NCI-H460 (cell line): ENCODE measurements at places on chromosomes 2 and 18. TPM values are rescaled to one million over a fixed set of nuclear protein-coding genes. Genes with fewer than 3 reads are reported as not detected.

ASPRV1 gene
- total RNA-seq: 0.12 TPM in 1 of 2 replicates, not detected in the other

CRYBA2 gene
- not detected in 2 replicates for total RNA-seq

PNKD gene
- total RNA-seq: 21.6 and 28.4 TPM in 2 replicates

STARD6 gene
- 0.46 and 0.57 TPM in 2 replicates for total RNA-seq

NCKAP5 gene
- 10.0 and 10.5 TPM in 2 replicates for total RNA-seq

INHBB gene
- 0.07 TPM in 1 of 2 replicates, not detected in the other for total RNA-seq

DSC3 gene
- total RNA-seq: 1.7 and 2.1 TPM in 2 replicates

DYSF gene
- 3.4 and 3.9 TPM in 2 replicates for total RNA-seq

GCG gene
- total RNA-seq: not detected in 2 replicates

ADD2 gene
- 23.1 and 29.8 TPM in 2 replicates for total RNA-seq

POU3F3 gene
- total RNA-seq: not detected in 2 replicates

PNPT1 gene
- 64.5 and 66.6 TPM in 2 replicates for total RNA-seq

ALK gene
- 0.02 TPM in 1 of 2 replicates, not detected in the other for total RNA-seq

CYS1 gene
- total RNA-seq: 0.14 and 0.22 TPM in 2 replicates

GTF2A1L gene
- total RNA-seq: 0.72 TPM in 1 of 2 replicates, not detected in the other

C18orf54 gene
- total RNA-seq: 4.8 and 5.7 TPM in 2 replicates

C1QL2 gene
- total RNA-seq: not detected in 2 replicates

CENPA gene
- 24.2 and 31.9 TPM in 2 replicates for total RNA-seq

SP5 gene
- 0.07 TPM in 1 of 2 replicates, not detected in the other for total RNA-seq

HTR2B gene
- not detected in 2 replicates for total RNA-seq

GATA6 gene
- total RNA-seq: 1.0 and 1.8 TPM in 2 replicates

SPEG gene
- 0.29 and 0.99 TPM in 2 replicates for total RNA-seq

ACTG2 gene
- total RNA-seq: not detected in 2 replicates
